Osteocyte (in vitro differentiated cells): ENCODE measurements at places on chromosomes 16 and 17. TPM values are rescaled to one million over a fixed set of nuclear protein-coding genes. Genes with fewer than 3 reads are reported as not detected.

DNA sequence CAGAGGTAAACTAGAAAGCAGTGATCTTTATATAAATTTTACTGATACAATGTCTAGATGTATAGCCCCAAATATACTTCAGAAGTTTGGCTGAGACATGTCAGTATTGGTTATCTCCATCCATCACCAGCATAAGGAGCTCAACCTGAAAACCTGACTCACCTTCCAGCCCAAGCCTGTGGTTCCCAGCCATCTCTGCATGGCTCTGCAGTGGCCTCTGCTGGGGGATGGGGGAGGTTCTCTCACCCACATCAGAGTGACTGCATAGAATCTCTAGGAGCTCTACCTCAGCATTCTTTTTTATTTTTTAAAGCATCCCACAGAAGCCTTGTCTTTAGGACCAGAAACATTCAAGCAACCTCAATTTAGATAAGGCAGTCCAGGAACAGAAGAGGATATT lies 27.3 kb downstream of the USP7 start:
- DNase-seq = no peak

Gene CD7
- total RNA-seq = 1.0 TPM in 2 replicates

Gene OTOP3
- total RNA-seq = not detected in 2 replicates

Gene TNFRSF13B
- total RNA-seq = not detected in 2 replicates

Gene C16orf95
- 5.0 and 8.3 TPM in 2 replicates for total RNA-seq

Gene CMTM3
- 96.3 and 104 TPM in 2 replicates for total RNA-seq

DNA sequence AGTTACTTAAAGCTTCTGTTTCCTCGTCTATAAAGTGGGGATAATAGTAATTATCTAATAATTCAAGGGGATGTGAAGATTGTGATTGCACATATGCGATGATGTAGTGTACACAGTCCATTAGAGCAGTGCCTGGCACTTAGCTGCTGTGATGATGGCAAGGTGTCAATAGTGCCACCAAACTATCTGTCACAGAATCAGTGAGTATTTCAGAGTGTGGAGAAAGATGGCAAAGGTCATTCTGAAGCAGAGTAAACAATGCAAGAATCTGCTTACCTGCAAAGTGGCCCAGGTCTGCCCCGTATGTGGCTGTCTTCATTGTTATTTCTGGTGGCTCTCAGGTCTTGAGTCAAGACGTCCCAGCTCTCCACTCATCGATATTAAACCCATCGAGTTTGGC lies 15.1 kb downstream of the SYT17 start:
- no peak for DNase-seq

Gene TMEM235
- total RNA-seq = not detected in 2 replicates

DNA sequence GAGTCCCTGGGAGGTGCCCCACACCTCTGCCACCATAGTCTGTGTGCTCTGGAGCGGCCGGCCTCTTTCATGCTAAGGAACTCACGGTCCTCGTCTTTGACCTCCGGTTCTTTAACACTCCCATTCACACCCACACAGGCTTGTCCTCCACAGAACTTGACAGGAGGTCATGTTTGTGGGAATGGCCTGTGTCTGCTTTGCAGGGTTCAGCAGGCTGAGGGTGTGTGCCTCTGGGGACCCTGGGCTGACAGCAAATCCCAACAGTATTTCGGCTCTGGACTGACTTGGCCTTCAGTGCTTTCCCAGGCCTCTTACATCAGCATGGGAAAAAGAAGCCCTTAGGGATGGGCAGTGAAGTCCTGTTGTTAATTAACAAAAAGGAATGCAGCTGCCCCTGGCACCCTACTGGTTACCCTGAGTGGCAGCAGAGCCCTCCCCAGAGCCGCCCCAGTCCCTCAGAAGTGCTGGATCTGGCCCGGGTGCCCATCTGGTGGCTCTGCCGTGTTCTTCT lies 35.4 kb upstream of the ADORA2B start:
- DNase-seq = peak; percentile 83
